Activated CD4-positive, CD25-positive, alpha-beta regulatory T cell treated with anti-CD3 and anti-CD28 coated beads, Interleukin-2, amount 50 U/mL, for 16 hours (primary cell): ENCODE measurements at places on chromosomes 12 and 14.

DNA sequence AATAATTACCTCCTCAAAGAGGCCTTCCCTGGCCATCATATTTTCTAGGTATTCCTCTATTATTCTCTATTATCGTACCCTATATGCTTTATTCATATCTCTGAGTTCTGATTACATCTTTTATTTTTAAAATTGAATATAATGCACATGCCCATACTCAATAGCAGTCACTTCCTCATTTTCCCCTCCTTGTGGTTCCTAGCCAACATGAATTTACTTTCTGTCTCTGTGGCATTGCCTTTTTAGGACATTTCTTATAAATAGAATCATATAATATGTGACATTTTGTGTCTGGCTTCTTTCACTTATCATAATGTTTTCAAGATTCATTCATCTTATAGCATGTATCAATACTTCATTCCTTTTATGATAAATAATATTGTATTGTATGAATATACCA is 74.4 kb upstream of the TRHDE start:
- DNase-seq, result no peak

- no peak for DNase-seq
Observed at GRCh38 chr12:70068743-70069142, 174.5 kb upstream of the CNOT2 start.

DNA sequence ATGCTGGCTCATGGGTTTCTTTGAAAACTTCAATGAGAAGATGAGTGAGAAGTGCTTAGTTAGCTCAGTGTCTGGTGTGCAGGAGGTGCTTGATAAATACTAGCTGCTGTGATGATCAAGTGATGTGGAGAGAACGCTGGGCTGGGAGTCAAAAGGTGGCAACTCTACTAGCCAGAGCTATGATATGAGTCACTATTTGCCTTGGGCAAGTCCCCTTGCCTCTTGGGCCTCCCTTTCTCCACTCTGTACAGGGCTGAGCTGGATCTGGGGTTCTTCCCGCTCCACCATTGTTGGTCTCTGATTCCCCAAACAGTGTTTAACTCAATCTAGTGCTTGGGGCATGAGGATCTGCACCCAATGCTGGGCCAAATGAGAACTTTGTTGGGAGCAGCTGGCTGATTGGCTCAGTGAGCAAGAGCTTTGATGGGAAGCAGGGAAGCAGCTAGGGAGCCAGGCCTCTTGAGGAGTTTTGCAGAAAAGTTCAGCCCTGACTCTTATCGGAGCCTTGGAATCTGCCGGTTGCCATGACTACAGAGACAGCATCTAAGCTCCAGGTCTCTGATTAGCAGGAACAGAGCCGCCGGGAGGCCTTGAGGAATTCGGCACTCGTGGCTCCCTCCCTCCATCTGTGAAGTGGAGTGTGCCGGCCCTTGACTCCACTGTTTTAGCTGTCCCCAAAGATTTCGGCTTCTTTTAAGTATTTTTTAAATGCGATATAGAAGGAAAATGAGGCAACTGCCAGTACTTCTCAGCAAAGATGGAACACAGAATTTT is 82.1 kb upstream of the HSPB8 start:
- DNase-seq, result no peak

DNA sequence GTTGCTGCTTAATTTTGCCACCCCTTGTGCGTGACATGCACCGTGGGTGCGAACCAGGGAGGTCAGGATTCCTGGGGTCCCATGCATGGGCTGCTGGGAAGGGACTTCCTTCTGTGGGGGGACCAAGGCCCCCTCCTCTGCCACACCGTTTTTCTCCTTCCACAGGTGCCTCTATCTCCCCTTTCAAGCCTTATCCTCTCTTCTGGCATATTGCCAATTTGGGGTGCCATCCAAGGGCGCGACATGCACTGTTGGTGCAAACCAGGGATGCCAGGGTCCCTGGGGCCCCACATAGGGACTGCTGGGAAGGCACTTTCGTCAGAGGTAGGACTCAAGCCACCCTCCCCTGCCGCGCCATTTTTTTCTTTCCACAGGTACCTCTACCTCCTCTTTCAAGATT is 289.0 kb downstream of the ALG10 start:
- no peak for DNase-seq

DNA sequence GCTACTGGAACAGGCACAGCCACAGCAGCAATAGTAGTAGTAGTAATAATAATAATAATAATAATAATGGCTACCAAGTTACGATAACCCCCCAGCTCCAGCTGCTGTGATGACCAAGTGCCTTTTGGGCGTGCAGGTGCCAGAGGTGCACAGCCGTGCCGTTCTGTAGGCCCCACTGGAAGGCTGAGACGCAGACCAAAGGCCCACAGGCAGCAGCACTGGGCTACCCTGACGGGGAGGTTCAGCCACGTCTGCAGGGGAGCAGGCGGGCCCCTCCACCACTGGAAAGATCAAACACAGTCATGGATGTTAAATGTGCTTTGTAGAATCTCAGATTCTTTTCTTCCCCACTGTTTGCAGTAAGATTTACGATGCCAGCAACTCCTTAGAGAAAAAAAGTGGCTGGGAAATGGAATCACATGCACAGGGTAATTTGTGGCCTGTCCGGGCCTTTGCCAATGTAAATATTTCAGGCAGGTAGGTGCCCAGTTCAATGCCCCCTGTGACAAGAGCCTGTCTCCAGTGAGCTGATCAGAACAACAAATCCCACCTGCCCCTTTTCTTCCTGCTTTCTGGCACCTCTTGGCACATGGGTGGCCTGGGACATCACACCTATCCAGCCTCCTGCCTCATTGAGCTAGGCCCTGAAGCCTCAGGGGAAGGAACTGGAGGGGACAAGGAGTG is 32.6 kb downstream of the CCDC85C start:
- no peak for DNase-seq

- no peak for DNase-seq
Observed at GRCh38 chr12:6424866-6425265, 19.9 kb upstream of the CD27 start.

- DNase-seq, result no peak
Observed at GRCh38 chr12:56632701-56633467, 2.8 kb upstream of the BAZ2A start.

DNA sequence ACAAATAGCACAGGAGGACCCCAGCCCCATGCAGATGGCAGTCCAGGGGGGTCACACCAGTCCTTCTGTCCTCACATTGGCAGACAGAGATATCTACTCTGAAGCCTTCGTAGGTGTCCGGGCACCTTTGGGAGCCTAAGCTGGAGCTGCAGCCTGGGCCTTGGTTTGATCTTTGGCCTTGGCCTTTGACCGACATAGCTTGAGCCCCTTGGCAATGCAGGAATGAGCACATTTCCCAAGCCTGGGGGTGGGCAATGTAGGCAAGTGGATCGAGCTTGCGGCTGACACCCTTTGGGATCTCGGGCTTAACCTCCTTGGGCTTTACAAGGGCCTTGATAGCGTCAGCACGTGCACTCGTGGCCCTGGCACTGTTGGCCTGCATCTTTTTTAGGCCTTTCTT is 6.4 kb downstream of the COQ5 start:
- DNase-seq, result no peak

DNA sequence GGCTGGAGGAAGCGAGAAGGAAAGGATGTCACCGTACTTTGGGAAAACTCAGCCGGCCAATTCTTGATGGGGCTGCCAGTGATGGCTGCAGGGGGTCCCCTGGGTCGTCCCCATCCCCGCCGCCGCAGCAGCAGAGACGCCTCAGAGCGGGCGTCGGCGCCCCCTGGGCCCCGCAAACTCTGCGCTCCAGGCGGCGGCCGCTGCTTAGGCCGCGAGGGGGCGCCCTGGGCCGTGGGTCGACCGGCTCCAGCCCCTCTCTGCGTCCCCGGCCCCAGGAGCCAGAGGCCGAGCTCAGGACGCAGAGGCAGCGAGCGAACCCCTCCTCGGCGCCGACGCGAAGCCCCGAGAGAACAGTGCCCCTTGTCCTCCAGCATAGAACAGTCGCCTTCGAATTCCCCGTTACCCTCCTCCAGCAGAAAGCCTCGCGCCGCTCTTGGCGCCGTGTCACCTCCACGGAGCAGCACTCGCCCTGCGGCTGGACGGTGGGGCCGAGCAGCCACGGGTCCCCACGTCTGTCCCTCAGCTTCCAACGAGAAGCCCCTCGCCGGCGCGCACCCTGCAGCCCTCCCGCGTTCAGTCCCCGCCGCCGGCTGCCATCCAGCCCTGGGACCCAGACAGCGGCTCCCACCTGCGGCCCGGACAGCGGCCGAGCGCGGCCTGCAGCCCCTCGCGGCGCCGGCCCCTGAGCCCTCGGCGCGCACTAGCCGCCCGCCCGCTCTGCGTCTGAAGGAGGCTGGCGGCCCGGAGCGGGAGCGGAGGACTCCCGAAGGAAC is 106.6 kb downstream of the PRICKLE1 start:
- DNase-seq, result peak; percentile 5

GRCh38 chr12:50537538-50537919 is 32.7 kb downstream of the DIP2B start:
- DNase-seq, result no peak

- no peak for DNase-seq
Observed at GRCh38 chr14:53472306-53472705, 319.2 kb upstream of the DDHD1 start.

GRCh38 chr12:69676257-69677012 is 22.7 kb downstream of the BEST3 start:
- no peak for DNase-seq

DNA sequence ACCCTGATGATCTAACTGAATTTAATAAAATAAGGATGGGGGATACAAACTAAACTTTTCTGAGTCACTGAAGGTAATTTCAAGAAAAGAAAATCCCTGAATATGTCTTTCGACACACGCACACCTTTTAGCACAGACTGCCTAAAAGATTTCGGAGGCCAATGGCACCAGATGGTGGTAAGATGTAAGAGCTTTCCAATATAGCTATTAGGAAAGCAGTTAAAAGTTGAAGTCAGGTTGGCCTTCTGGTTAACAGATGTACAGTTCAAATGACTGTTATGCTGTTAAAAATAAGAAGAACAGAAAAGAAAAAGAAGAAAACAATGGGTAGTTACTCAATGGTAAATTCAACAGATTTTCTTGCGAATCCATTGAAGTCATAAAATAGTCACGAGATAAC is 80.7 kb upstream of the KRR1 start:
- no peak for DNase-seq

DNA sequence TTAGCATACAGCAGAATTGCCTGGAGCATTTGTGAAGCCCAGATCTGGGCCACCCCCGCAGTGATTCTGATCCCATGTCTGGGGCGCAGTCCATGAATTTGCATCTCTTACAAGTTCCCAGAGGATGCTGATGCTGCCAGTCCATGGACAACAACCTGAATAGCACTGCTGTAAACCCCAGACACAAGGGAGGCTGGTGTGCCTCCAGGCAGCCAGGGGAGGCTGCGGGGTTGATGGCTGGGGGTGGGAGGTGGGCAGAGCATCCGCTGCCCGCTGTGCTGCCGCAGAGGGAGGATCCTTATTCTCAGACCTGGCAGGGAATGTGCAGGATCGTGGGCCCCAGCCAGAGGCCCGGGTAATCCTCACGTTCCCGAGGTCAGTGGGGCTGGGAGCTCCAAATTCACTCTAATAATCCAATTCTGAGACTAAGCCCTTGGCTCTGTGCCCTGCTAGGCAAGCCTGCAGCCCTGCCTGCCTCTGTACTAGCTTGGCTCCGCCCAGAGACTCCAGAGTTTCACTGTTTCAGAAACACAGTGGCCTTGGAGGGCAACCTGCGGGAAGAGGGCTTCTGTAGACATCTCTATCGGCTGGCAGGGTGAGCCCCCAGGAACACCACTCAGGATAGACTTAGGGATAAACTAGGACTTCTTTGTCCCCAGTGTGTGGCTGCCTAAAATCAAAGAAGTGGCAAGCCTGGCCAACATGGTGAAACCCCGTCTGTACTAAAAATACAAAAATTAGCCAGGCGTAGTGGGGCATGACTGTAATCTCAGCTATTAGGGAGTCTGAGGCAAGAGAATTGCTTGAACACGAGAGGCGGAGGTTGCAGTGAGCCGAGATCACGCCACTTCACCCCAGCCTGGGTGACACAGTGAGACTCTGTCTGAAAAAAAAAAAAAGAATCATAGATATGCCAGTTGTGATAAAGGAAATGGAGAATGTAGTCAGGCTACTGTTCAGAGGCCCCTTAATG is 17.8 kb upstream of the MLEC start:
- DNase-seq, result no peak

- no peak for DNase-seq
Observed at GRCh38 chr12:122687086-122687485, 16.1 kb downstream of the HCAR2 start.

- DNase-seq, result no peak
Observed at GRCh38 chr12:95258803-95259202, 41.2 kb downstream of the VEZT start.

DNA sequence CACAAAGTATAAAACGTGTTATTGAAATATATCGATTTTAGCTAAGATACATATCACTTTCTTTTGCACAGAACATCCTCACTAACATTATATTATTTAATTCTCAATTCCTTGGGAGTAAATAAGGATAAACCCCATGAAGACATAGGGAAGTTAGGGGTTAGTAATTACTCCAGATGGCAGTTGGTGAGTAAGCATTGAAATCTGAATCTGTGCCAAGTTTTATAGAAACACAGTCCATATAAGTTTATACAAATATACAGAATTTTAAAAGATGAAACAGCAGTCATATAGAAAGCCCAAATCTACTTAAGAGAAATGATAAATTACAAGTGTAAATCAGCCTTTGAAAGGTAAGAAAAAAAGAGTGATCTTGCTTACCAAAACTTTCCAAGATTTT is 200.4 kb upstream of the SYT10 start:
- DNase-seq, result no peak

- DNase-seq, result no peak
Observed at GRCh38 chr12:108622421-108622820, 11.3 kb downstream of the SELPLG start.

DNA sequence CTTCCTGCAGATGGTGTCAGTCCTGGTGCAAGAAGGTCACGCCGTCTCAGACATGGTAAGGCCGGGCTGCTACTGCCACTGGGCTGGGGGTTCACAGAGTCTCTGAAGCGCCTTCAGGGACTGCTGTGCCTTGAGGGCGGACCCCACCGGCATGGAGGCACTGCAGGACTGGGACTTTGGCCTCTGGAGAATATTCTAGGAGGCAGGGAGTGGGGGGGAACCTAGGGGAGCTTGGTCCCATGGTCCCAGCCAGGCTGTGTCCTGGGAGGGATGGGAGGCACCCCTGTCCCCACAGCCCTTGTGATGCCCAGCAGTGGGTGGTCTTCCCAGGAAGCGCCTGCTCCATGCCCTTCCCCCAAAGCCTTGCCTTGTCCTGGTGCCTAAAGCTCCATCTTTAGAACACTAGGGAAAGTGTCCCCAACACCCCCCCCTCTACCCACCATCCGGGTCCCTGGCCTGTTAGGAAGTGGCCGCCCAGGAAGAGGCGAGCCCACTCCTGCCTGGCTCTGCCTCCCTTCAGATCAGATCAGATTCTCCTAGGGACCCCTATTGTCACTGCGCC is 1.5 kb downstream of the AMN start:
- no peak for DNase-seq

DNA sequence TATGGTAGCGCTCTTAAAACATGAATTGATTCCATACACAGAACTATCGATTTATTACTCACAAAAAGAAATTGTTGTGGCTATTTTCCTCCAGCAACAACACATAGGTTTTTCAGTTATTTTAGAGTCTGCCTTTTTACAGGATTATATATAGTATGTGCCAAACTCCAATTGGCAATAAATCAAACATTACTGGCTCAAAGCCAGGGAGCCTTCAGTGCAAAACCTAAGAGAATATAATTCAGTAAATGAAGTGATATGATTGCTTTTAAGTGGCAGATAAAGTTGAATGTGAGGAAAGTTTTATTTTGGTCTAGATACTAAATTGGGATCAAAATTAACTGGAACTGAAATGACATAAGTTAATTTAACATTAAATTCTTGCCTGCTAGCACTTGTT is 234.8 kb downstream of the PIK3C2G start:
- DNase-seq, result no peak
